ENCODE measurements at places on chromosomes 13 and 19. TPM values are rescaled to one million over a fixed set of nuclear protein-coding genes. Genes with fewer than 3 reads are reported as not detected.

GRCh38 chr19:44785993-44786392 is 8.3 kb downstream of the CBLC start:
- no peak overlapping the region for H3K27ac ChIP-seq
- H3K4me1 ChIP-seq = peaks cover 11% of the 10 kb centered on the region
- no peak overlapping the region for H3K4me3 ChIP-seq
- DNase-seq = no peak
- H3K27me3 ChIP-seq = no peaks in the 10 kb centered on the region

GRCh38 chr13:98370806-98371515 is 193.9 kb upstream of the RNF113B start:
- no peak for DNase-seq
- H3K27me3 ChIP-seq = no peaks in the 10 kb centered on the region
- H3K36me3 ChIP-seq = no peaks in the 10 kb centered on the region
- no peak overlapping the region for H3K4me3 ChIP-seq

- H3K4me3 ChIP-seq = no peak overlapping the region
- peaks cover 10% of the 10 kb centered on the region for H3K27me3 ChIP-seq
- H3K27ac ChIP-seq = no peak overlapping the region
- H3K36me3 ChIP-seq = no peaks in the 10 kb centered on the region
- DNase-seq = peak; percentile 18
- peaks cover 8% of the 10 kb centered on the region for H3K4me1 ChIP-seq
Observed at GRCh38 chr19:38952395-38953165, 21.8 kb downstream of the MRPS12 start.

DNA sequence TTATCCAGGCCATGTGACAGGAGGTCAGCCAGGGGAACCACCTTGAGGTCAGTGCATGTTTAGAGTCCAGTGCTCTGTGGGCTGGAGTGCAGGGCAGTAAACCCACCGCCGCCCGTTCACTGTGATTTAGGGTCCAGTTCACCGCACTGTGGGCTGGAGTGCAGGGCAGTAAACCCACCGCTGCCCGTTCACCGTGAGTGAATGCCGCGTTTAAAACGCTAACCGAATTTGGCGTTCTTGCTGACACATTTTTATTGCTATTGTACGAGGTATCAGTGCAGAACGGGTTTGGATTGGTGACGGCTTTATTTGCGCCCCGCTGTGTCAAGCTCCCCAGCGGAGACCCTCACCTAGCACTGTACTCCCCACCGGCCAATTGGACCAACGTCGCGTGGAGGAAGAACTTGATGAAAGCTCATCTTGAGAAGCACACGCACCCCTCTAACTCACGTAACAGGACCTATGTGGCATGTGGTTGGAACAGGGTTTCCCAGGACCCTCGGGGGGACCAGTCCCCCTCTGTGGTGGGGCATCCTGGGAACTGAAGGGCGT is 27.9 kb downstream of the C13orf46 start:
- H3K27me3 ChIP-seq = no peaks in the 10 kb centered on the region
- H3K4me3 ChIP-seq = no peak overlapping the region
- peak; percentile 47 for DNase-seq
- no peaks in the 10 kb centered on the region for H3K36me3 ChIP-seq

- H3K4me1 ChIP-seq = no peaks in the 10 kb centered on the region
- DNase-seq = no peak
- no peaks in the 10 kb centered on the region for H3K27me3 ChIP-seq
- no peak overlapping the region for H3K4me3 ChIP-seq
- no peak overlapping the region for H3K27ac ChIP-seq
Observed at GRCh38 chr13:52112591-52112990, 16.3 kb downstream of the NEK5 start.

DNA sequence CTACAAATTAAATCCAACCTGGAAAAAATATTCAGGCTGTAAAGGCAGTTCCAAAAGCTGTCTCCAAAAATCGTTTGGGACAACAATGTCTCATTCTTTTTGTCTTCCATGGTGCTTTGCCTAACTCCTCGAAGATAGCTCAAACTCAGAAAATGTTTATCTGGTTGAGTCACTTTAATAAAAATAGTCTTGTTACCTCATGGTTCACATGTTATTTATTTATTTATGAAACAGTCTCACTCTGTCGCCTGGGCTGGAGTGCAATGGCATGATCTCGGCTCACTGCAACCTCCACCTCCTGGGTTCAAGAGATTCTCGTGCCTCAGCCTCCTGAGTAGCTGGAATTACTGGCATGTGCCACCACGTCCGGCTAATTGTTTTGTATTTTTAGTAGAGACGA is 4.9 kb upstream of the BRD4 start:
- H3K27me3 ChIP-seq = no peaks in the 10 kb centered on the region
- H3K4me1 ChIP-seq = peaks cover 35% of the 10 kb centered on the region
- no peak overlapping the region for H3K27ac ChIP-seq
- DNase-seq = peak; percentile 23
- no peak overlapping the region for H3K4me3 ChIP-seq

DNA sequence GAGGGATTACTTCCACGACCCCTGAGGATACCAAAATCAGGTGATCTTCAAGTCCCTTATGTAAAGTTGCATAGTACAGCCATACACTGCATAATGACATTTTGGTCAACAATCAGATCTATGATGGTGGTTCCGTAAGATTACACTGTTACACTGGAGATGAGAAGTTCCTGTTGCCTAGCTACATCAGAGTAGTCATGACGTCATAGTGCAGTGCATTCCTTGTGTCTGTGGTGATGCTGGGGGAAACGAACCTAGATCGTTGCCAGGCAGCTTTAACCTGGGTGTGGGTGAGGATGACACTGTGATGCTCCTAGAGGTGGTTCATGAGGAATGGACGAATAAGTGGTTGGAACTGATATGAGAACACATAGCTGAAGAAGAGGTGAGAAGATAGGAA is 9.1 kb downstream of the ZNF610 start:
- H3K27ac ChIP-seq = no peak overlapping the region
- no peak for DNase-seq
- no peaks in the 10 kb centered on the region for H3K4me1 ChIP-seq
- peaks cover 21% of the 10 kb centered on the region for H3K36me3 ChIP-seq
- H3K27me3 ChIP-seq = no peaks in the 10 kb centered on the region

DNA sequence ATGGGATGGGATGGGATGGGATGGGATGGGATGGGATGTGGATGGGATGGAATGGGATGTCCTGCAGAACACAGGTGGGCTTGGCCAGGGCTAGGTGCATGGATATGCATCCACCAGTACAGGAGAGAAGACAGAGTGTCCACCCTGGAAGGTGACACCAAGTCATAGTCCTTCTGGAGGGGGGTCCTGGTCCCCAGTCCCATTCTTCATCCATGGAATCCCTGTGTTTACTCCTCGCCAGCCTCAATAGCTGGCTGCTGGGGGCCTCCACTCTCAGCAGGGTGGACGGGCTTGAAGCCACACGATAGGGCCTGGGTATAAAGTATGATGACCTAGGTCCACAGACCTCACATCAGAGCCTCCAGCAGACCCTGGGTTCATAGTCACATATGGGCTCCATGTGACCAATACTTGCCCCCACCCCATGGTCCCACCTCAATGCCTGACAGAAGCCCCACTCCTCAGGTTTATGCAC is 40.1 kb downstream of the RFX2 start:
- no peak for DNase-seq
- no peak overlapping the region for H3K27ac ChIP-seq
- no peaks in the 10 kb centered on the region for H3K36me3 ChIP-seq
- H3K4me1 ChIP-seq = peaks cover 16% of the 10 kb centered on the region

DNA sequence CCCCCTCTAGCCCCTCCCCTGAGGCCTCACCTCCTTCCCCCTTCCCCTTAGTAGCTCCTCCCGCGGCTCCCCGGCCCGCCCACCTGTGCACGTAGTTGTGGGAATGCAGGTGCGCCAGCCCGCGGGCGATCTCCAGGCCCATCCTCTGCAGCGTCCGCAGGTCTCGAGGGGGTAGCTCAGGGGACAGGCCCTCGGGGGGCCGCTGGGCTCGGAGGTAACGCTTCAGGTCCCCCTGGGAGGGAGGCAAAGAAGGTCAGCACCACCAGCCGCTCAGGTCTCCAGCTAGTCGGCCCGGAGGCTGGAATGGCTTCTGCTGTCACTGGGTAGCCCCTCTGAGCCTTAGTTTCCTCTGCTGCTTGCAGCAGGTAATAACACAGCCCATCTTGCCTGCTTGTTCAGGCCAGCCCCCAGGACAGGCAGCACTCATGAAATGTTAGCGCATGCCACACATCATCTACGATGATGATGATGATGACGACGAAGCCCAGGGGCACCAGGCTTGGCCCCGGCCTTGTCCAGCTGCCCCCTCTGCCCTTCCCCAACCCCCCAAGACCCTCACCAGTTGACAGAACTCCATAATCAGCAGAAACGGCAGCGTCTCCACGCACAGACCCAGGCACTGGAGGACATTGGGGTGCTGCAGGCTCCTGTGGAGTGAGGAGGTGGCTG is 9.2 kb downstream of the LMTK3 start:
- peak overlapping the region; percentile 45 for H3K27ac ChIP-seq
- no peak overlapping the region for H3K4me3 ChIP-seq
- peak; percentile 88 for DNase-seq
- peaks cover 31% of the 10 kb centered on the region for H3K4me1 ChIP-seq
- peaks cover 24% of the 10 kb centered on the region for H3K27me3 ChIP-seq

DNA sequence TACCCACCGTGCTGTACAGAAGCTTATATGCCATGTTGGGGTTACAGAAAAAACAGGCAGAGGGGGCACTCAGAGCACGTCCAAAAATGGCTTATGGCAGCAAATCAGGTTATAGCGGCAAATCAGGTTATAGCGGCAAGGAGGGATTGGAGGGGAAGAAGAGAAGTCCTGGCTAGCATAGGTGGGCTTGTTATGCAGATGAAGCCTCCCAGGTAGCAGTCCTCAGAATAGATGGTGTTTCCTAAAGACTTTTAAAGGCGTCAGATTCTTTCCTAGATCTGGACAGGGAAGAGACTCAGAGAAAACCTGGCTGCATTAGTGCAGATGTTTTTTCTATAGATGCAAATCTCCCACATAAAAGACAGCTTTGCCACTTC is 19.8 kb upstream of the PLEKHF1 start:
- H3K27me3 ChIP-seq = peaks cover 3% of the 10 kb centered on the region
- H3K36me3 ChIP-seq = no peaks in the 10 kb centered on the region
- no peaks in the 10 kb centered on the region for H3K4me1 ChIP-seq

GRCh38 chr13:97283888-97284287 is 61.8 kb downstream of the MBNL2 start:
- H3K4me1 ChIP-seq = no peaks in the 10 kb centered on the region
- H3K27ac ChIP-seq = no peak overlapping the region
- H3K36me3 ChIP-seq = no peaks in the 10 kb centered on the region
- no peaks in the 10 kb centered on the region for H3K27me3 ChIP-seq

DNA sequence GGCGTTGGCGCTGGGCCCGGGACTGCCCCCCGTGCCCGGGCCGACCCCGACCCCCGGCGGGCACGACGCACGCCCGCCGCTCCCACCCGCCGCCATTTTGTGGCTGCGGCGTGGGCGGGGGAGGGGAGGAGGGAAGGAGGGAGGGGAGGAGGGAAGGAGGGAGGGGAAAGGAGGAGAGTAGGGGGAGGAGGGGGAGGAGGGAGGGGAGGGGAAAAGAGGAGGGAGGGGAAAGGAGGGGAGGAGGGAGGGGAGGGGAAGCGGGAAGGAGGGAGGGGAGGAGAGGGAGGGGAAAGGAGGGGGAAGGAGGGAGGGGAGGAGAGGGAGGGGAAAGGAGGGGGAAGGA is at the start of gene BTBD2:
Gene BTBD2 (minus strand): TSS at position 107 of the 343 bp plus-strand sequence. CDS start 11 bp downstream, at position 96.
- H3K27ac ChIP-seq = peak within 1 kb of the TSS; percentile 87
- H3K4me3 ChIP-seq = peak within 1 kb of the TSS; percentile 59
- H3K4me1 ChIP-seq = peaks cover 20% of the 10 kb centered on the region
- no peaks in the 10 kb centered on the region for H3K36me3 ChIP-seq

- H3K36me3 ChIP-seq = peaks cover 83% of the 10 kb centered on the region
- H3K4me3 ChIP-seq = no peak overlapping the region
- no peak overlapping the region for H3K27ac ChIP-seq
Observed at GRCh38 chr13:45490068-45490467, 25.3 kb downstream of the COG3 start.

- no peak for DNase-seq
- H3K27ac ChIP-seq = no peak overlapping the region
- no peak overlapping the region for H3K4me3 ChIP-seq
- H3K4me1 ChIP-seq = no peaks in the 10 kb centered on the region
Observed at GRCh38 chr13:21343659-21344058, 115.4 kb downstream of the ZDHHC20 start.

DNA sequence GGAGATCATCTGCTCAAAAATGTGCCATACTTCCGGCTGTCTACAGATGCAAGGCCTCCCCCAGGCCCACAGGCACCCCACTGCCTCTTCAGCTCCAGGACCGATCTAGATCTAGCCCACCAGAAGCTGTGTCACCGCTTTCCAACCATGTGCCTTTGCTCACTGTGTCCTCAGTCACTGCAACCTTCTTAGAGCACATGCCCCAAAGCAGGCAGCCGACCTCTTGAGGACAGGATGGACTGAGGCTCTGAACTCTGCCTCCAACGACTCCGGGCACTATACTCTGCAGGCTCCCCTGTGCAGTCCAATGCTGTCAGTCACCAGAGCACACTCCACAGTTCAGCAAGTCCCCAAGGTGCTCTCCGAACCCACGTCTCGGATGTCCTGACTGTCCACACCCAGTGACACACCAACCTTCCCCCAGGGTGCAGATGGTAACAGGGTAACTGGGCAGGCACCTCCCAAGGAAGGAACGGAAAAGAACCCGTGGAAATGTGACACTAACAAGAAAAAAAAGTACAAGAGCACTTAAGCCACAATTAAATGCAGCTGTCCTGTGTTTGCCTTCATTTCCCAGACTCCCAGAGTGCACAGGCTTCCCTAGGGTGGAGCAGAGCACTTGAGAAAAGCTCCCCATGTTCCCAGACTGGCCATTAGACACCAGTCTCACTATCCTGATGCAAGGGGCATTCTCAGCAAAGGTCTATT is 4.8 kb downstream of the STK24 start:
- no peaks in the 10 kb centered on the region for H3K27me3 ChIP-seq
- H3K4me1 ChIP-seq = peaks cover 86% of the 10 kb centered on the region
- H3K4me3 ChIP-seq = no peak overlapping the region
- H3K36me3 ChIP-seq = no peaks in the 10 kb centered on the region
- DNase-seq = peak; percentile 76

- H3K27ac ChIP-seq = no peak overlapping the region
- no peaks in the 10 kb centered on the region for H3K27me3 ChIP-seq
- H3K4me1 ChIP-seq = no peaks in the 10 kb centered on the region
Observed at GRCh38 chr13:43003010-43003409, 11.0 kb upstream of the EPSTI1 start.

DNA sequence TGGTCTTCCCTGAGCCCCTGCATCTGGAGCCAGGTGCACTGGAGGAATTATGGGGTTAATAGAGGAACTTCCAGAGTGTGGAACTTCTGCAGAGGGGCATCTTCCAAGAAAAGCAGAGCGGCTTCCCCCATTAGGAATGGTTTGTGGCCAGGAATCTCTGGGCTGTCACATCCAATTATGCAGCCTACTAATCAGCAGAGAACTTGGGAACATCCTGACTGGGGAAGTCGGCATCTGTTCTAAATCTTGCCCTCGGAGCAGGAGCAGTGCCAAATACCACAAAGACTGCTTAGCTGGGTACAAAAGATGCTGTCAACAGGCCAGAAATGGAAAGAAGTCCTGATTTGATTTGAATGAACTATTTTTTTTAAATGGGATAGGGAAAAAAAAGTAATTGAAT is 435.1 kb downstream of the ZNF536 start:
- no peak overlapping the region for H3K4me3 ChIP-seq
- no peak overlapping the region for H3K27ac ChIP-seq
- DNase-seq = no peak
- H3K27me3 ChIP-seq = no peaks in the 10 kb centered on the region
- H3K36me3 ChIP-seq = no peaks in the 10 kb centered on the region

Gene ZNF302
- 24.7 TPM for total RNA-seq

Gene RPL18A
- 1,827 TPM for total RNA-seq

Gene SPIB
- total RNA-seq = 33.8 TPM

Gene ICAM3
- total RNA-seq = 107 TPM

Gene ZNF571
- total RNA-seq = 8.7 TPM

Gene MTUS2
- 0.85 TPM for total RNA-seq

Gene CRX
- total RNA-seq = not detected
